Muscle of arm (tissue), 14 donors: ENCODE measurements at places on chromosomes 12 and 14.

- DNase-seq: no peak
Observed at GRCh38 chr12:131117438-131118245, 163.9 kb downstream of the ADGRD1 start.

- DNase-seq: no peak
Observed at GRCh38 chr12:5619628-5620027, 187.7 kb downstream of the NTF3 start.

- DNase-seq: no peak
Observed at GRCh38 chr12:68109444-68110217, 49.9 kb downstream of the IFNG start.

DNA sequence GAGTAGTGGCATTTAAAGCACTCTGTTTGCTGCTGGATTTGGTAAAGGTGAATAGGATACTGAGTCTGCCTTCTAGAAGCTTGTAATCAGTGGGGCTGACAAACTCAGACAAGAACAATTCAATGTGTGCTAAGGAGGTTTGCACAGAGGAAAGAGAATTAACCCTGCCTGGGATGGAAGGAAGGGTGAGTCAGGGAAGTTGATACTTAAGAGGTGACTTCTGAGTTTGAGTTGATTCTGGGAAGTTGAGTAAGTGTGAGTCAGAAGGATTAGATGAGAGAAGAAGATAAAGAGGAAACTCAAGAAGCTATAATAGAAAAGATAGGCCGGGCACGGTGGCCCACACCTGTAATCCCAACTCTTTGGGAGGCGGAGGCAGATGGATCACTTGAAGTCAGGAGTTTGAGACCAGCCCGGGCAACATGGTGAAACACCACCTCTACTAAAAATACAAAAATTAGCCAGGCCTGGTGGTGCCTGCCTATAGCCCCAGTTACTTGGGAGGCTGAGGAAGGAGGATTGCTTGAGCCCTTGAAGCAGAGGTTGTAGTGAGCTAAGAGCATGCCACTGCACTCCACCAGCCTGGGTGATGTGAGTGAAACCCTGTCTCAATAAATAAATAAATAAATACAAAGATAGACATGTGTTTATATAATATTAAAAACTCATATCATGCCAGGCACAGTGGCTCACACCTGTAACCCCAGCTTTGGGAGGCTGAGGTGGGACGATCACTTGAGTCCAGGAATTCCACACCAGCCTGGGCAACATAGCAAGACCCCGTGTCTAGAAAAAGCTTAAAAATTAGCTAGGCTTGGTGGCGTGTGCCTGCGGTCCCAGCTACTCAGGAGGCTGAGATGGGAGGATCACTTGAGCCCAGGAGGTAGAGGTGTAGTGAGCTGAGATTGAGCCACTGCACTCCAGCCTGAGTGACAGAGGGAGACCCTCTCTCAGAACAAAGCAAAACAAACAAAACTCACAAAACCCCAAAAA is 126.8 kb upstream of the CPM start:
- DNase-seq: no peak

GRCh38 chr12:51388069-51388799 is 3.0 kb downstream of the GALNT6 start:
- DNase-seq: no peak

DNA sequence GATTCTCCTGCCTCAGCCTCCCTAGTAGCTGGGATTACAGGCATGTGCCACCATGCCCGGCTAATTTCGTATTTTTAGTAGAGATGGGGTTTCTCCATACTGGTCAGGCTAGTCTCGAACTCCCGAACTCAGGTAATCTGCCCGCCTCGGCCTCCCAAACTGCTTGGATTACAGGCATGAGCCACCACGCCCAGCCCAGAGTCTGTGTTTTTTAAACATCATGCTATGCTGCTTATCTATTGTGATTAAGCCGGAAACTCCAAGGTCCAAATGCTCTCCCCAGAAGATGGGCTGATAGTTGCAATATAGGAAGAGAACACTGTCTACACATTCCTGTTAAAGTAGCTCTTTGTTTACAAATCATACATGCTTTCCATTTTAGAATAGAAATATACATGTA is 30.5 kb upstream of the MAX start:
- DNase-seq: no peak

DNA sequence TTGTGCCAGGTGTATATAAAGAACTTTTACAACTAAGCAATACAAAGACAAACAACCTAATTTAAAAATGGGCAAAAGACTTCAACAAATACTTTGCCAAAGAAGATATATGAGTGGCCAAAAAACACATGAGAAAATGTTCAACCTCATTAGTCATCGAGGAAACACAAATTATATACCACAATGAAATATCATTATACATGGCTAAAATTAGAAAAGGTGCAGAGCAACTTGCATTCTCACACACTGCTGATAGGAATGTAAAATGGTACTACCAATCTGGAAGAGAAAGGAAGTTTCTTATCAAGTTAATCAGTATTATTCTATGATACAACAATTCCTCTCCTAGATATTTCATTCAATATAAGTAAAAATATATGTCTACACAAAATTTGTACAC is 131.6 kb upstream of the FRMD6 start:
- DNase-seq: no peak

DNA sequence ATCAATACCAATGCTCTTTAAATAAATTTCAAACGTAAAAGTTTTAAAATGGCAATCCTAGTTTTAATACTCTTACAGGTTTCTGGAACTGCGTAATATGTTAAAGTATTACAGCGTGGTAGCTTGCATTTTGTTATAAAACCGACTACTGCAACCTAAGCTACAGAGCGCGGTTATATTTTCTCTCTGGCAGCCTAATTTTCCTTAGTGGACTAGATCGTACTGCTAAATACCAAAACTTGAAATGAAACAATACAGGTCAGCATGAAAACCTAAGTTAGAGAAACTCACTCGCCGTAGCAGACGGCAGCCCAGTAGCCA is 1.2 kb downstream of the CCDC92 start:
- DNase-seq: no peak

DNA sequence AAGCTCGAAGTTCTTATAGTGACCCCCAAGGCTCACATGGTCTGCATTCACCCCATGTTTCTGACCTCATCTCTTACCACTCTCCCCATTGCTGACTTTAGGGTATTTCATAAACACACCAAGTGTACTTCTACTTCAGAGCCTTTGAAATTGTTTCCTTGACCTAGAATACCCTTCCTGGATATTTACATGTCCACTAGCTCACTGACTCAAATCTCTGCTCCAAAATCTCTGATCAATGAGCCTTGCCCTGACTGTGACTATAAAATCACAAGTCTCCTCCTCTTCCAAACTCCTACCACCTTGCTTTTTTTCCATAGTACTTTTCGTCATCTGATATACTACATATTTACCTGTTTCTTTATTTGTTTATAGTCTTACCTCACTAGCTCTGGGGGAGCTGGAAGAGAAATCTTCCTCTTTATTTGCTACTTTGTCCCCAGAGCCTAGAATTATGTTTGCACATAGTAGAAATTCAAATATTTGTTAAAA is 105.1 kb downstream of the RMST start:
- no peak for DNase-seq

DNA sequence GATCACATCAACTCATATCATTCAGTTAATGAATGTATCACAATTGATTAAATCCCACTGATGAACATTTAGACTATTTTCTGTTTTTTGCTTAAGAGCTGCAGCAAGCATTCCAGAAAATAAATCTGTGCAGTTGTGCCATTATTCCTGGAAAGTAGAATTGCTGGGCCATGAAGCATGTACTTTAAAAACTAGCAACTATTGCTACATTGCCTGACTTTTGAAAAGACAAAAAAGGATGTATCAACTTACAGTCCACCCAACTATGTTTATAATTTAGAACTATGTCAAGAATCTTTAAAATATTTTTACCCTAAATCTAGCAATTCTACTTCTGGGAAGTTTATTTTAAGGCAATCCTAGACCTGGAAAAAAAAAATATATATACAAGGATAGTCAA is 33.4 kb upstream of the ERGIC2 start:
- DNase-seq: no peak

DNA sequence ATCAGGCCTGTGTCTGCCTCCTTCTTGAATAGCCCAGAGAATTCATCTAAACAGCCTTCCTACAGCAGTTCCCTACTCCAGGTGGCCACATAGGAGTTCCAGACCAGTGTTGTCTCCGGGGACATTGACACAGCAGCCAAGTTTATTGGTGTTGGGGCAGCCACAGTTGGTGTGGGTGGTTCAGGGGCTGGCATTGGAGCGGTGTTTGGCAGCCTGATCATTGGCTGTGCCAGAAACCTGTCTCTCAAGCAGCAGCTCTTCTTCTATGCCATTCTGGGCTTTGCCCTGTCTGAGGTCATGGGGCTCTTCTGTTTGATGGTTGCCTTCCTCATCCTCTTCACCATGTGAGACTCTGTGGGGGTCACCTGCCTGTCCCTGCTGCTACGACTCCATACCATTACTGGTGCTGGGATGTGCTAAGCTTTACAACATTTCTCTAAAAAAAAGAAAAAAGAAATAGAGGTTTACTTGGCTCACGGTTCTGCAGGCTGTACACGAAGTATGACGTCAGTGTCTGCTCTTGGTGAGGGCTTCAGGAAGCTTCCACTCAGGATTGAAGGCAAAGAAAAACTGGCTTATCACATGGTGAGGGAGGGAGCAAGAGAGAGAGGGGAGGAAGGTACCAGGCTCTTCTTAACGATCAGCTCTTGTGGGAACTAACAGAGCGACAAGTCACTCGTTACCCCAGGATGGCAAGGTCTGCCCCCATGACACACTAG is 57.5 kb downstream of the CHST11 start:
- DNase-seq: no peak

DNA sequence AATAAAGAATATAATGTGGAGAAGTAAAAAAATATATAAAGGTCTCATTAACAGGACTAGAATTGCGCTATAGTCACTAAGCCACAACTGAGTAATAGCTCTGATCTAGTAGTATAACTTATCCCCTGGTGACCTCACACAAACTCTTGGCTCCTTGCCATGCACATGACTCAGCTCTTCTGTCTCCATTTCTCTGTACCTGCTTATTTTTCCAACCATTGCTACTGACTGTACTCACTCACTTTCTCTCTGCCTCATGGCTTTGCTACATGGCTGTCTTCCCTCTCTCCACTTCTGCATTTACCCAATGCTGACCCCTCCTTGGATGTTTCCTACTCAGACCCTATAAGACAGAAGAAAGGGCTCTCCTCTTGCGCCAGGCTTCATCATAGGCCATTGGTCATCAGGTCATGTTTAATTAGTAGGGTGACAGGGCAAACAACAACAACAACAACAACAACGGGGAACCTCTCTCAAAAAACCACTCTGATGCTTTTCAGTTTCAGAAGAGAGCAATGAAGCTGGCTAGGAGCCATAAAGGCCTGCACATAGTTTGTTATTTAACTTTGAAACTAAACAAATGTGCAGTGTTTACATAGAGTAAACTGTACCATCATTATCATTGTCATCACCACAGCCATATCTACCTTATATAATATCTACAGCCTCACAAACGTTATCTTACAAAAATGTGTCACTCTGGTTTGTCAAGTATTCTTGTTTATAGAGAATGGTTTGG is 25.6 kb upstream of the KRAS start:
- no peak for DNase-seq

DNA sequence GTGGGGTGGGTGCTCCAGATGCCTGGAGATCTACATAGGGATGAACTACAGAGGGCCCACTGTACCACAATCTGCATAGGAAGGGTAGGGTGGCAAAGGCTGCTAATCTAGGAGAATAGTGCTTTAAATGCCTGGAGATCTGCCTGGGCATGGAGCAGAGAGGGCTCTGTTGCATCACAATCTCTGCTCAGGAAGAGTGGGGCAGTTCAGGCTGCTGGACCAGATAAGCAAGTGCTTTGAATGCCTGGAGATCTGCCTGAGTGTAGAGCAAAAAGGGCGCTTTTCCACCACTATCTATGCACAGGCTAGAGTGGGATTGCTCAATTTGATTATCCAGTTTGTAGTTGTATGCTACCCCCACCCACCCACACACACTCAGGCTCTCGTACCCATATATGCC is 886.3 kb upstream of the SEL1L start:
- DNase-seq: no peak

- no peak for DNase-seq
Observed at GRCh38 chr12:104460041-104460719, 3.4 kb downstream of the CHST11 start.

GRCh38 chr12:29782871-29783772 is 620 bp downstream of the TMTC1 start:
- no peak for DNase-seq

DNA sequence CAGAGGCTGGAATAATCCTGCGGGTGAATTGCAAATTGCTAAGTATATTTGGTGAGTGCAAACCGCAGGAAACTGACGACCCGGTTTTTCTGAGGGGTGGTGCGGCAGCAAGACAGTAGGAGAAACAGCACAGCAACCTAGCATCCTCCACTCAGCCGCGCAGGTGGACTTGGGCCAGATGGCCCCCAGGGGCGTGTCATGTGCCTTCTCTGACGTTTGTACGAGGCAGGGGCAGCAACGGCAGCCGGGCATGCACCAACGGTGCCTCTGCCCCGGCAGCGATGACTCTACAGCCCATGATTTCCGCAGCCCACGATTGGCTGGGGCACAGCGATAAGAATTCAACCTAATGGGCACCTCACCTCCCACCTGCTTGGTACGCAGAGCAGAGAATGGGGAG is 11.1 kb upstream of the CLEC2A start:
- no peak for DNase-seq

DNA sequence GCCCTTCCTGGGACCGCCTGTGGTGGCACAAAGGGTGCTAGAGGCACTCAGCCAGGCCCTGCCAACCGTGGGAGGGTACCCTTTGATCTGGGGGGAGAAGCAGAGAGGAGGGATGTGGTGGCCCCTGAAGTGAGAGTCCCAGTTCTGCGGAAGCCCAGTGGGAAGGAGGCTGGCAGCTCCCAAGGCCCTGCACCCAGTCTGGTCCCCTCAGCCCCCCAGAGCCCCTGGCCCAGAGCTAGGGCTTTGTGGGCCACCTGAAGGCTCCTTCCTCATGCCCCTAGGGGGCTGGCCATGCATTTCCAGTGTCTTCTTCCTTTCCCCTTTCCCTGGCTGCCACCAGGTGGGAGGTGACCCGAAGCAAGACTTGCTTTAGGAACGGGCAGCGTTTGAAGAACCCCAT is 44.3 kb downstream of the PLEKHG3 start:
- DNase-seq: no peak

DNA sequence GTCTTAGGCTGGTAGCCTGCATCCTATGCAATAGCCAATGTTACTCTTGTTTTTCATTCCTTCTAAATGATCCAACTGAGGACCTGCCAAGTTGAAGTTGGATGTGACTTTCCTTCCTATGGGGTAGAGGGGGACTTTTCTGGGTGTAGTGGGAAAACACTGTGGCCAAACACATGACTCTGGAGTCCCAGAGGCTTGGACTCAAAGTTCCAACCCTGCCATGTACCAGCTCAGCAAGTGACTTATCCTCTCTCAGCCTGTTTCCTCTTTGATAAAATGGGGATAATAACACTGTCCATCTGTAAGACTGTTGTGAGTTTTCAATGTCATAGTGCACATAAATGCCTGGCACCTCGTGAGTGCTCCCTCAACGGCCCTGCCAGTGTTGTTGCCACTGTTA is 97.0 kb downstream of the ZFP36L1 start:
- no peak for DNase-seq
